G401 (cell line): ENCODE measurements at places on chromosomes 6 and 20. TPM values are rescaled to one million over a fixed set of nuclear protein-coding genes. Genes with fewer than 3 reads are reported as not detected.

The GINS1 gene
- 25.2 and 40.0 TPM in 2 replicates for total RNA-seq

The PRR18 gene
- not detected in 2 replicates for total RNA-seq

The KCNK5 gene
- total RNA-seq = not detected in 2 replicates

The FAM217A gene
- total RNA-seq = not detected in 2 replicates

The CFAP61 gene
- total RNA-seq = not detected in 2 replicates

The PLA2G7 gene
- not detected in 2 replicates for total RNA-seq

The RBCK1 gene
- total RNA-seq = 52.4 and 58.5 TPM in 2 replicates

The SPO11 gene
- not detected in 2 replicates for total RNA-seq

The MYT1 gene
- total RNA-seq = 0.12 and 0.20 TPM in 2 replicates

The PAQR8 gene
- total RNA-seq = 26.0 and 29.6 TPM in 2 replicates

The VSTM2L gene
- 27.7 and 39.2 TPM in 2 replicates for total RNA-seq

The POM121L2 gene
- total RNA-seq = not detected in 2 replicates

The MAS1 gene
- total RNA-seq = not detected in 2 replicates

The HLA-DRB1 gene
- not detected in 2 replicates for total RNA-seq

The PPP1R18 gene
- 53.7 and 54.3 TPM in 2 replicates for total RNA-seq

The UBE3D gene
- 11.3 and 13.8 TPM in 2 replicates for total RNA-seq

The KCNK17 gene
- total RNA-seq = not detected in 2 replicates

The FNDC1 gene
- 0.06 TPM in 1 of 2 replicates, not detected in the other for total RNA-seq

The NEURL2 gene
- total RNA-seq = 6.6 and 7.0 TPM in 2 replicates
